SK-N-SH (cell line): ENCODE measurements at places on chromosomes 16 and 17. TPM values are rescaled to one million over a fixed set of nuclear protein-coding genes. Genes with fewer than 3 reads are reported as not detected.
A peak's percentile ranks its signal among the peaks of the same experiment; 100 is the strongest.

DNA sequence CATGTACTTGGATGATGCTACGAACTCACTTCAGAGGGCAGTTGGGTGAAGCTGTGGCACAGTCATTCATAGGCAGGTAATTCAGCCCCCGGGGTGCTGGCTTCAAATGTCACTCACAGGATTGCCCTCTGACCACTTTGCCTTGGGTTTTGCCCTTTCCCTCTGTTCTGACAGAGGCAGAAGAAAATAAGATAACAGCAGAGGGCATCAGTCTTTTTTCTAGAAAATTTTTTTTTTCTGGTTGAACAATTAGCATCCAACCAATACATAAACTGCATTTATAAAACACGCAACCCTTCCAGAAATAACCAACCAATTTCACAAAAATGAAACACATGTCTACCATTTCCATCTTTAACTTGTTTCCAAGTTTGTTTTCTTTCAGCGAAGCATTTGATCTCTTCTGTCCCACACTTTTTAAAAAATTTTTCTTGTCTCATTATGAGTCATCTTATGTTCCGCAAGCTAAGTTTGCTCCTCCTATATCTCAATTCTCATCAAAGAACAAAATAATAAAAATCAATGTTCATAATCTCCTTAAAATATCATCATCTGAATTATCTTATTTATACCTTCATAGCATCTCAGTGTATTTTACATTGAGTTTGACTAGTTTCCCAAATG lies 15.6 kb downstream of the NACA2 start:
- no peak for DNase-seq
- peaks cover 2% of the 10 kb centered on the region; the same call in 1 of the 2 replicates for H3K4me1 ChIP-seq
- H3K4me3 ChIP-seq: no peak overlapping the region
- no peaks in the 10 kb centered on the region for H3K36me3 ChIP-seq

GRCh38 chr16:89007371-89008249 lies 30.6 kb upstream of the CBFA2T3 start:
- no peaks in the 10 kb centered on the region for H3K36me3 ChIP-seq
- H3K4me3 ChIP-seq: no peak overlapping the region
- H3K27ac ChIP-seq: no peak overlapping the region
- peaks cover 5% of the 10 kb centered on the region; the same call in 1 of the 2 replicates for H3K4me1 ChIP-seq
- DNase-seq: no peak

FAM20A gene
- not detected in 2 replicates for polyA plus RNA-seq

PRCD gene
- polyA plus RNA-seq: 2.2 and 5.0 TPM in 2 replicates

SLC16A11 gene
- polyA plus RNA-seq: 0.12 and 0.18 TPM in 2 replicates

GRCh38 chr17:32527146-32527545 lies 40.4 kb downstream of the CDK5R1 start:
- peaks cover 4% of the 10 kb centered on the region; the same call in 1 of the 2 replicates for H3K4me1 ChIP-seq
- no peak overlapping the region for H3K4me3 ChIP-seq
- DNase-seq: no peak
- H3K36me3 ChIP-seq: no peaks in the 10 kb centered on the region
- H3K27ac ChIP-seq: no peak overlapping the region
- H3K27me3 ChIP-seq: no peaks in the 10 kb centered on the region

DNA sequence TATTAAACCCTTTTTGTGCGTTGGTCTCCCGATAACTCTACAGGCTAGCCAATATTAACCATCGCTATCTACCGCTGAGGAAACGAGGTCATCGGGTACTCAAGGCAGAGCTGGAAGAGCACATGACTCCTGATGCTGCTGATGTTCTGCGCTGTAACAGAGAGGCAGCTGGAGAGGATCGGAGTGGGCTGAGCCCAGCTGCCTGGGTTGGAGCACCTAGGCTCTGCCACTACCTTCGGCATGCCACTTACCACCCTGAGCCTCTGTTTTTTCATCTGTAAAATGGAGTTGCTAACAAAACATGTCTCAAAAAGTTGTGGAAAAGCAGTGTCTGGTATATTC lies 432 bp upstream of the SLC46A1 start:
- peaks cover 10% of the 10 kb centered on the region; the same call in 1 of the 2 replicates for H3K4me1 ChIP-seq
- peak; percentile 61 for DNase-seq
- peaks cover 17% of the 10 kb centered on the region for H3K36me3 ChIP-seq
- peak overlapping the region; percentile 60 for H3K4me3 ChIP-seq
- H3K27ac ChIP-seq: peak overlapping the region; percentile 56
- H3K27me3 ChIP-seq: 0 out of 2 replicates have a peak, but pooled peaks cover 4% of the 10 kb centered on the region

TMC5 gene
- not detected in 2 replicates for polyA plus RNA-seq

DNA sequence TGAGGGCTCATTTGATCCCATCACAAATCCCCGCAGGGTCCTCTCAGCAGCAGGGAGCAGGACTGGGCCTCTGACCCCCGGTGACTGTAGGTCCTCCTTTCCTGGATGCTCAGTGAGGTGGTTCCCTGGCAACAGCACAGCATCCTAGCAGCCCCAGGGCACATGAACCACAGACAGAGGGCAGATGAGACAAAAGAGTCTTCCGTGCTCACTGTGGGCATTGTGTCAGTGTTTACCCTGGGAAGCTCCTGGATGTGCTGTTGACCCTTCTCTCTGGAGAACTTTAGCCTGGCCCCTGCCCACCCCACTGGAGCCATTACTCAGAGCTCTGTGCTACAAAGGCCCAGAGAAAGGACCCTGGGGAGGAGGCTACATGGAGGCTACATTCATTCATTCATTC lies 21.7 kb upstream of the TMEM220 start:
- peak; percentile 36 for DNase-seq
- no peaks in the 10 kb centered on the region for H3K27me3 ChIP-seq
- H3K4me1 ChIP-seq: no peaks in the 10 kb centered on the region
- H3K27ac ChIP-seq: no peak overlapping the region
- H3K4me3 ChIP-seq: no peak overlapping the region

- DNase-seq: peak; percentile 96
- H3K27me3 ChIP-seq: no peaks in the 10 kb centered on the region
- H3K36me3 ChIP-seq: no peaks in the 10 kb centered on the region
- peak overlapping the region; percentile 69 for H3K4me3 ChIP-seq
- peaks cover 7% of the 10 kb centered on the region; the same call in 1 of the 2 replicates for H3K4me1 ChIP-seq
These were observed 18.6 kb upstream of the ZNF629 start for GRCh38 chr16:30805370-30806169.

DNA sequence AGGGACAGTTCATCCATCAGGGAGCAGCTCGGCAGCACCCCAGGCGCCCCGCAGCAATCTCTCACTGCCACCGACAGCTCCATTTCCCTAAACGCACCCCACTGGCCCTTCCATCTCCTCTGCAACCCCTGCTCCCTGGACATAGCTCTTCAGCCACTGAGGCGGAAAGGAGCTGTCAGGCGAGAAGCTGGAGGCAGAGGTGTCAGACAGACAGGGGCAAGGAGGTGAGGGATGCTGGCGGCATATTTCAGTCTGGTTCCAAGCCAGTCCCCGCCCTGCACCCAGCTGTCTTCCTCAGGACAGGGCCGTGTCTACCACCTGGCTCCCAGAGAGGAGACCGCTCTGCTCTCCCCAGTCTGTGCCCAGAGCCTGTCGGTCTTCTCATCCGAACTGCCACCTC lies 9.7 kb downstream of the ACLY start:
- peak overlapping the region; percentile 97; the same call in 1 of the 2 replicates for H3K27ac ChIP-seq
- DNase-seq: no peak
- no peaks in the 10 kb centered on the region for H3K27me3 ChIP-seq
- H3K4me3 ChIP-seq: no peak overlapping the region
- peaks cover 66% of the 10 kb centered on the region for H3K36me3 ChIP-seq

DNA sequence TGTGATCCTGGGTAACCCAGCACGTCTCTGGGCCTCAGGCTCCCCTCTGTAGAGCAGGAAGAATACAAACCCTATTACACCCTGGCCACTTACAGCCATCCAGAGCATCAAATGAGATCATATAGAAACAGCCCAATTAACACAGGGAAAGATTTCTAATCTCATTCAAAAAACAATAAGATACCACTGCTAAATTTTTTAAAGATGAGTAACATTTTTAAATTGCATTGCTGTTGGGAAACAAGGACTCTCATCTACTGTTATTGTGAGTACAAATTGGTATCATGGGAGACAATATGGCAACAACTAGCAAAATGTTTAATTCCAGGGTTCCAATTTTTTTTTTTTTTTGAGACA lies 41.1 kb downstream of the SRL start:
- H3K27me3 ChIP-seq: no peaks in the 10 kb centered on the region
- H3K27ac ChIP-seq: no peak overlapping the region
- no peak for DNase-seq
- H3K4me1 ChIP-seq: 0 out of 2 replicates have a peak, but pooled peaks cover 4% of the 10 kb centered on the region
- H3K4me3 ChIP-seq: no peak overlapping the region

GRCh38 chr17:17613708-17614114 lies 22.2 kb upstream of the PEMT start:
- DNase-seq: peak; percentile 70
- no peak overlapping the region for H3K27ac ChIP-seq
- H3K4me1 ChIP-seq: no peaks in the 10 kb centered on the region
- no peaks in the 10 kb centered on the region for H3K27me3 ChIP-seq
- H3K4me3 ChIP-seq: no peak overlapping the region

DNA sequence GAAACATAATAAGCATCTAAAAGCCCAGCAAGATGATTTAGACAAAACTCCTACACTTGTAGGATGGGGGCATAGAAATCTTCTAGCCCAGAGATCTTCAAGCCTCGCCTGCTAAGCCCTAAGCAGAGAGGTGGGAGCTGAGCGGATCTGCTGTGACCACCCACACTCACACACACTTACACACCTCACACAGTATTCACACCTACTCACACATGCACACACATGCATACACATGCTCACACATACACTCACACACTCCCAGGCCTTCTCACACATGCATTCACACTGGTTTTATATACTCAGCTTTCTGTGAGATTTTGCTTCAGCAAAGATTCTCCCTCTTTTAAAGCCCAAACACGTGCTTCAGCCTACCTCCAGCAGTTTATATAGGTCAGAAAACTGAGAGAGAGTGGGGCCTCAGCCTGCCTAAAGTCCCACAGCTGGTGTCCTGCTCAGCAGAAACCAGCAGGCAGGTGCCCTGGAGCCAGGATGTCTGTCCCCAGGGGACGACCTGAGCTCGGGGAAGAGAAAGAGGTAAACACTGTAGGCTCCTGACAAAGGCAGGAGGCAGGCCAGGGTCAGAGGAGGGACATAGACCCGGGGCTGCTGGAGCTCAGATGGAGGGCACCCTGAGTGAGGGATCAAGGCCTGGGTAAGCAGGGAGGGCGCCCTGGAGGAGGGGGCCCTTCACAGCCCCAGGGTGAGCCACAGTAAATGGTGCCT lies 12.0 kb upstream of the KRT19 start:
- peak; percentile 24 for DNase-seq
- H3K36me3 ChIP-seq: no peaks in the 10 kb centered on the region
- peaks cover 17% of the 10 kb centered on the region for H3K4me1 ChIP-seq
- H3K27me3 ChIP-seq: no peaks in the 10 kb centered on the region
- 0 out of 2 replicates have a peak overlapping the region, but pooled peaks have one; percentile 0 for H3K27ac ChIP-seq

DNA sequence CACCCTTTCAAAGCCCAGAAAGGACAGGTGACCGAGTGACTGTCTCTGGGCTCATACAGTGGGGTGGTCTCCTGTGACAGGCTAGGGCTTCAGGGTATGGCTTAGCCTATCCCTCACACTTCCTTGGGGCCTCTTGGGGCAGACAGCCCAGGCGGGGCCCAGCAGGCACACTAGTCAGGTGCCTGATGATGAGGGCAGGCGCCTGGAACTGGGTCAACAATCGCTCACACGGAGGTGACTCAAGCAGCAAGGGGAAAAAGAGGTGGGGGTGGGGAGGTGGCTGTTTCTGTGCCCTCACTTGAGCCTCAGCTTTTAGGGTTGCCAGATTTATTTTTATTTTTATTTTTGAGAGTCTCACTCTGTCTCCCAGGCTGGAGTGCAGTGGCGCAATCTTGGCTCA lies 6.4 kb upstream of the GRN start:
- H3K4me1 ChIP-seq: no peaks in the 10 kb centered on the region
- H3K27me3 ChIP-seq: no peaks in the 10 kb centered on the region
- H3K4me3 ChIP-seq: no peak overlapping the region
- no peaks in the 10 kb centered on the region for H3K36me3 ChIP-seq
- H3K27ac ChIP-seq: no peak overlapping the region
- no peak for DNase-seq

GAN gene
- polyA plus RNA-seq: 0.79 and 0.99 TPM in 2 replicates

DNA sequence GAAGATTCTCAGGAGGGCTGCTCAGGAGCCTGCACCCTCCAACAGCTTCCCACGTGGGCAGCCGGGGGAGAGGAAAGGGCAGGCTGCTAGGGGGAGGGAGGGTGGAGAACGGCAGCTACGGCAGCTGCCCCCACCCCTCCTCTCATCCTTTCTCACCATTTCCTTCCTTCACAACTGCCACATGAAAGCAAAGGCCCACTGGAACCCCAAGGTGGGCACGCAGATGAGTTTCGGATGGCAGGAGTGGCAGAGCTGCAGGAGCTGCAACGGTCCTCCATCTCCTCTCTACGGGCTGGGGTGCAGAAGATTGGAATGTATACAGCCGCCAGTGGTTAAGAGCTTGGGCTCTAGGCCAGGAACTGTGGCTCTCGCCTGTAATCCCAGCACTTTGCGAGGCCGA lies 77.7 kb downstream of the GAS7 start:
- DNase-seq: no peak
- no peak overlapping the region for H3K4me3 ChIP-seq
- H3K27ac ChIP-seq: no peak overlapping the region
- H3K27me3 ChIP-seq: peaks cover 8% of the 10 kb centered on the region; the same call in 1 of the 2 replicates
- no peaks in the 10 kb centered on the region for H3K36me3 ChIP-seq
